SJSA1 (cell line): ENCODE measurements at places on chromosomes 2 and 18. TPM values are rescaled to one million over a fixed set of nuclear protein-coding genes. Genes with fewer than 3 reads are reported as not detected.

The ADAM17 gene
- total RNA-seq = 20.5 and 25.2 TPM in 2 replicates

The UGT1A4 gene
- not detected in 2 replicates for total RNA-seq

GRCh38 chr18:70154591-70155194, 50.8 kb downstream of the RTTN start:
- peak; percentile 45 for DNase-seq

DNA sequence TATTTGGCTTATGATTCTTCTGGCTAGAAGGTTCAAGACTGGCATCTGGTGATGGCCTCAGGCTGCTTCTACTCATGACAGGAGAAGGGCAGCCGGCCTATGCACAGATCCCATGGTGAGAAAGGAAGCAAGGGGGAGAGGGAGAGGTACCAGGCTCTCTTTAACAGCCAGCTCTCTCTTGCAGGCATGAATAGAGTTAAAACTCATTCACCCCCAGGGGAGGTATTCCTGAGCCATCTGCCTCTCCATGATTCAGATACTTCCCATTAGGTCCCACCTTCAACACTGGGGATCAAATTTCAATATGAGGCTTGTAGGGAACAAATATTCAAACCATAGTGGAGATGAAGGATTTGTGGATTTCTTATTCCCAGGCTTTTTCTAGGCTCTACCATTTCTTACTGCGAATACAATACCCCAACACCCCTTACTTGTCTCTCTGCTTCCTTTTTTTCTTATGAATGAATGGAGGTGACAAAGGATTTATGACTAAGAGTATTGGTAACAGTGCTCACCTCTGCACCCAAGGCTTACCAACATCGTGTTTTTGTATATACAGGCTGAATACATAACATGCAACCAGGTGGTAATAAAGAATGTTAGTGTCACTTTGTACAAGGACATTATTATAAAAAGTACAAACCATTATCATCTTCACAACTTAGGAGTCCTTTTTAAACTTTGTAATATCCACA, 454.6 kb upstream of the TRIB2 start:
- DNase-seq = no peak

The NETO1 gene
- not detected in 2 replicates for total RNA-seq

The CD207 gene
- total RNA-seq = not detected in 2 replicates

The RESP18 gene
- not detected in 2 replicates for total RNA-seq

The APCDD1 gene
- total RNA-seq = not detected in 2 replicates

DNA sequence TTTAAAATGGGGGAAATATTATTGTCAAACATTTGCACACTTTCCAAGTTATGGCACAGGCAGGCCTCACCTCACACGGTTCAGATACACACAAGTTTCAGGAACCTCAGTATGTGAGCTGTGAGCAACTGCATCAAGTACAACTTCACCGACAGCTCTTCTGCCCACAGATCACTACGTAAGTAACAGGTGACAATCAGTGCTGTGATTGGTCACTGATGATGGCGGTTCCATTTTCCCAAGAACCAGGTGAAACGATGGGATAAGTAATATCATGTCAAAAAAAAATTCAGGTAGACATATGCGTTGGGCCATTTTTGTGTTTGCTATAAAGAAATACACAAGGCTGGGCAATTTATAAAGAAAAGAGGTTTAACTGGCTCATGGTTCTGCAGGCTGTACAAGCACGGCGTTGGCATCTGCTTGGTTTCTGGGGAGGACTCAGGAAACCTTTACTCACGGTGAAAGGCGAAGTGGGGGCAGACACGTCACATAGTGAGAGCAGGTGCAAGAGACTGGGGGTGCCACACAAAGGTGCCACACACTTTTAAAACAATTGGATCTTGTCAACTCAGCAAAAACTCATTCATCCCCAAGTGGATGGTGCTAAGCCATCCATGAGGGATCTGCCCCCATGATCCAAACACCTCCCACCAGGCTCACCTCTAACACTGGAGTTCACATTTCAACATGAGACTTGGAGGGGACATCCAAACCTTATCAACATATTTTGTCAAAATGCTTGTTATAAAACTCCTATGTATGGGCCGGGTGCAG, 57.9 kb downstream of the LPIN2 start:
- no peak for DNase-seq

- no peak for DNase-seq
These were observed 79.0 kb upstream of the CABLES1 start for GRCh38 chr18:23056315-23056714.

DNA sequence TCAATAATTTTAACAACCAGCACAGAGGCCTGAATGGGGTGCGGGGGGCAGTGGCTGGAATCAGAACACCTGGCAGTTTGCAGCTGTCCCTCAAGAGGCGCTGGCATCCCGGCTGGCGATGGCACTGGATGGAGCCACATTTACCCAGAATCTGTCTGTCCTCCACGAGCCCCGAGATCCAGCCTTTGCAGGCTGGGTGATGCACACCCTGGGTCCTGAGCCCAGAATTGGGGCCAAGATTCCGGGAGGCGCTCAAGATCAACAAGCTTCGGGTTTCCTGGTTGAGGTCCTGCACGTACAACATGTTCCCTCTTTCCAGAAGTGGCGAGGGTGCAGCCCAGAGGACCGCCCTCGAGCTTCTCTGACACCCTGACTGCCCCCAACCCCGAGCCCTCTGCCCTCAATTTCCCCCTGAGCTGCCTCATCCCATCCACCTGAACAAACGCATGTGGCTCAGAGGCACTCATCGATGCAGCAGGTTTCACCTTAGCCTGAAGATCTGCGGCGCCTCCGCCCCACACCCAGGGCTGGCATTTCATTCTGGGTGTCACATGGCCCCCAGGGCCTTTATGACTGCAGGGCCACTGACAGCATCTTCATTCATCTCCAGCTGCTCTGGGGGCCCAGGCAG, 97.5 kb downstream of the TFCP2L1 start:
- DNase-seq = no peak

DNA sequence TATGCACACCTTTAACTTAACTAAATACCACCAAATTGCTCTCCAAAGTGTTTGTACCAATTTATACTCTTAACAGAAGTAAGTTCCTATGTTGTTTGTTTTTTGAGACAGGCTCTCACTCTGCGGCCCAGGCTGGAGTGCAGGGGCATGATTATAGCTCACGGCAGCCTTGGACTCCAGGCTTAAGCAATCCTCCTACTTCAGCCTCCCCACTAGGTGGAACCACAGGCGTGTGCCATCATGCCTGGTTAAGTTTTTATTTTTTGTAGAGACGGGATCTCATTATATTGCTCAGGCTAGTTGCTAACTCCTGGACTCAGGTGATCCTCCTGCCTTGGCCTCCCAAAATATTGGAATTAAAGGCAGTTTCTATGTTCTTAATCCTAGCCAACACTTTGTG, 13.1 kb upstream of the NAB1 start:
- no peak for DNase-seq

DNA sequence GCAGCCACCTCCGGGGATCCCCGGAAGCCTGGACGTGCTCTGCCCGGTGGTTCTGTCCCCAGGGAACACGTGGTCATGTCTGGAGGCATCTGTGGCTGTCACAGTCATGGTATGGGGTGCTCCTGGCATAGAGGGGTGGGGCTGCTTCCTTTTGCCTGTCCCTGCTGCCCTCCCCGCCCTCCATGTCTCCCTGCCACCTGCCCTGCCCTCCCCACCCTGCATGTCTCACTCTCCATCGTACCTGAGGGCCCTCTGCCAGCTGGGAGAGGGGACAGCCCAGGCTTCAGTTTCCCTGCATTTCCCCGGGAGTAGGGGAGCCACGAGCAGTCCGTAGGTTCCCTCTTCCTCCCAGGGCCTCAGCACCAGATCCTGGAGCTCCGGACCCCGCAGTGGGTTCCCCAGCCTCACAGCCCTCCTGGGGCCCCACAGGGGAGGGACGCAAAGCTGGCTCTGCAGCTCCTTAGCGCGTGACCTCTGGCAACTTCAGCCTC, 90.0 kb upstream of the CTDP1 start:
- no peak for DNase-seq

DNA sequence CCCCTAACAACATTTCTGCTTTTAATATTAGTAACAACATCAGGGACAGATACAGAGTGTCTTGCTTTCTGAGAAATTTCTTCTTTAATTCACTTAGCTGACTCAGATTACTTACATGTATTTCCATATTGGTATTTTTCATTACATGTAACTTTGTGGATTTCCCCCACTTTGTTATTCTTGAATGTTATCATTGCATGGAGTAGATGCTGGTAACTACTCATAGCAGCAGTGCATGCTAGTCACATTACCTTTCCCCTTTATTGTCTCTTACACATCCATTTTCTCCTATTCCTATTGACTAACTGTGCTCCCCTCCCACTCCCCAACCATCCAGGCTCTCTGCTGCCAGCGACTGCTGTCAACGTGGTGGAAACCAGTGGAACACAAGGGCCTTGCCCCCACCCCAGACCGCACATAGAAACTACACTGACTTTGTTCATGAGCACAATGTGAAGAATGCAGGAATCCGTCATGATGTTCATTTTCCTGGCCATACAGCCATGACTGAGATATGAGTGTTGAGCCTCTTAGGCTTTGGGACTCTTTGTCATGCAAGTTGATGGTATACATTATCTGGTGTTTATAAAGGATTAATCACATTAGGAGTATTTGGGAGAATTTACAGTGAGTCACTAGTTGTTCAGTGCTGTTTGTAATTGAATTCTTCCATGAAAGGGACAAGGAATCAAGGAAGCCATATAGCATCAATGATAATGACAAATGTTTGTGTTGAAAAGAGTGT, 91.0 kb downstream of the EPB41L5 start:
- peak; percentile 90 for DNase-seq

The SRD5A2 gene
- not detected in 2 replicates for total RNA-seq

DNA sequence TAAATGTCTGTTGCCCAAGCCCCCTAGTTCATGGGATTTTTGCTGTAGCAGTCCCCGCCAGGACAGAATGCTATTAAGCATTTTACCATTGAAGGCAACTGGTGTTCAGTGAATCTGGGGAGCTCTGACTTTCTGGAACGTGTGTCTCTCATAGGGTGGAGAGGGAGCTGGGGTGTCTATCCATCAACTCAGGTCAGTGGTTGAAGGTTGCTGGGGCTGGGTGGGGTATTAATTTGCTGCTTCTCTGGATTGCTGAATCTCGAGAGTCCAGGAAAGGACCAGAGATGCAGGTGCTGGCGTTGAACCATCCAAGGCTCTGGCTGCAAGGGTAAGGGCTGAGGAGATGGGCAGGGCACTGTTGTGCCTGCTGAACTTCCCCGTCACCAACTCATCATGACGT, 66.8 kb upstream of the NCK2 start:
- DNase-seq = no peak

- no peak for DNase-seq
These were observed 61.1 kb upstream of the TNP1 start for GRCh38 chr2:216920937-216921456.

GRCh38 chr2:238061315-238062202, 758 bp downstream of the SCLY start:
- DNase-seq = no peak

The WNT10A gene
- total RNA-seq = not detected in 2 replicates

DNA sequence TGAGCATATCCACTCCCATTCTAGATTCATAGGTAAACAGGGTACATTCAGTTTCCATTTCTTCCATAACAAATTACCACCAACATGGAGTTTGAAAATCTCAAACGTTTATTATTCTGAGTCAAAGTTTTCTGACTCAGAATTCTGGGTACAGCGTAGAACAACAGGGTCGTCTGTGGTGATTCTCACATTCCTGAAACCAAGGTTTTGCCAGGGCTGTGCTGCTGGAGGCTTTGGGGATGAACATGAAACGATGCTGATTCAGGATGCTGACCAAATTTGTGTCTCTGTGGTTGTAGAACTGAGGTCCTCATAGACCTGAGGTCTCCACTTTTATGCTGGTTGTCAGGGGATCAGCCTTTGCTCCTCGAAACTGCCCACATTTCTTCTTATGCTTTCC, 255.7 kb downstream of the DSEL start:
- no peak for DNase-seq

DNA sequence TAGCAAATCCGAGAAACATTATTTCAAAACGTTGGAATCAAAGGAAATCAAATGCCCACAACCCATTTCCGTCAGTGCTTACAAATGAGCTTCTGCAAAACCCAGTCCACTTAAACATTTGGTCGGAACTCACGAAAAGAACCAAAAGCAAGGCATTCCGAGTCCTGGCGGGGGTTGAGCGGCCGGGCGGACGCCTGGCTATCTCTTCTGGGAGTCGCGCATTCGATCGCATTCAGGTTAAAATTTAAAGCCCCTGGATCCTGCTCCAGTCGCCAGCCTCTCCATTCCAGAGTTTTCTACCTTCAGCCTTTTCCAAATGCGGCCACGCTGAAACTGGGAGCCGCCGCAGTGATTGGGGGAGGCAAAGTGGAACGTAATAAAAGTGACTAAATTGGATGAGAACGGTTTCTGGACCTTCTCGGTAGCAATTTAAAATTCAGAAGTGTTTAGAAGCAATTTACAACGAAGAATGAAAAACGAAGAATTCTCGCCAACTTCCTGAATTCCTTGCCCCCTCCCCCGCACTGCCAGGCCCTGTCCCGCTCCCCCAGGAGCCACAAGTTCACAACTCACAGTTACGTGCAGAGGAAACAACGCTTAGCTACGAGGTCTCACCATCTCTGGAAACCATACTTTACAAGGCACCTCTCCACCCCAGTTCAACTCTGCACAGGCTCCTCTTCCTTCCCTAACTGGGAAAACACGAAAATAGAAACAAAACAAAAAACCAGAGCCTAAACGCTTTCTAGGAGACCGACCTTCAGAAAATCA, 1.7 kb upstream of the GATA6 start:
- DNase-seq = peak; percentile 35

GRCh38 chr18:79680100-79680879, 687 bp downstream of the CTDP1 start:
- DNase-seq = no peak

DNA sequence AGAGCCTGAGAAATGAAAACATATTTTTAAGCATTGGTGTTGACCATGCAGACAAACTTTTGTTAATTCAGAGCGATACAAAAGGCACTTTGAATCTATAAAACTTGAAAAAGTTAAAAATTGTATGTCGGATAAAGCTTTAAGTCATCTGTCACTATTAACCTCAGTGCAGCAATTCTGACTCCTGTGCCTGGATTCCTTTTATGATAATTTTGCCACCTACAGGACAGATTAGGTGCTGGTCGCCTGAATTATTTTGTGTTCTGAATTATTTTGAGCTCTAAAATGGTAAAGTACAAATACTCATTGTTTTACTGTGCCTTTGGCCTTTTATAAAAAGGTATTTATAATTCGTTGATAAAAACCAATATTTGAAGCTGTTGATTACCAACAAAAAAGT, 19.4 kb upstream of the RNF138 start:
- DNase-seq = no peak

The ACTR2 gene
- 106 and 150 TPM in 2 replicates for total RNA-seq

The BIRC6 gene
- total RNA-seq = 42.3 and 68.4 TPM in 2 replicates

DNA sequence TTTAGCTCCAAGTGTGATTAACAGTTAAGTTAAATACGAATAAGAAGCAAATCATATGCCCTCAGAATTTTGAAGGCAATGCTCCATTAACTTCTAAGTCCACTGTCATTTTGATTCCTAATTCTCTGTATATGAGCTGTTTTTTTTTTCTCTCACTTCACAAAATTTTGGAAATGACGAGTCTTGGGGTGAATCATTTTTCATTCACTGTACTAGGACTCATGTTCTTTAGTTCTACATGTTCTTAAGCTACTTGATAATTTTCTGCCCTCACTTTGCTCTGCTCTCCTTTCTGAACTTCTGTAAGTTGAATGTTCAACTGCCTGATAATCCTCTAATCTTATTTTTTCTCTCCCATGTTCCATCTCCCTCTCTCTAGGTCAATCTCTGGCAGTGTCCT, 141.0 kb downstream of the THADA start:
- DNase-seq = no peak

- no peak for DNase-seq
These were observed 135.0 kb upstream of the DOK6 start for GRCh38 chr18:69265656-69266055.
